ENCODE measurements at places on chromosomes 7 and 10. TPM values are rescaled to one million over a fixed set of nuclear protein-coding genes. Genes with fewer than 3 reads are reported as not detected.
A peak's percentile ranks its signal among the peaks of the same experiment; 100 is the strongest.

GRCh38 chr10:44913350-44914081 lies 2.4 kb downstream of the TMEM72 start:
- DNase-seq = no peak

- no peak for DNase-seq
Measured at GRCh38 chr7:137825489-137825888, 21.3 kb downstream of the DGKI start.

UCMA gene
- total RNA-seq = not detected

ADRB1 gene
- not detected for total RNA-seq

GRCh38 chr7:20340839-20341238 lies 10.1 kb downstream of the ITGB8 start:
- no peak for DNase-seq

H2AZ2 gene
- total RNA-seq = 679 TPM

ITGB8 gene
- total RNA-seq = 32.9 TPM

DIP2C gene
- 2.7 TPM for total RNA-seq

DNA sequence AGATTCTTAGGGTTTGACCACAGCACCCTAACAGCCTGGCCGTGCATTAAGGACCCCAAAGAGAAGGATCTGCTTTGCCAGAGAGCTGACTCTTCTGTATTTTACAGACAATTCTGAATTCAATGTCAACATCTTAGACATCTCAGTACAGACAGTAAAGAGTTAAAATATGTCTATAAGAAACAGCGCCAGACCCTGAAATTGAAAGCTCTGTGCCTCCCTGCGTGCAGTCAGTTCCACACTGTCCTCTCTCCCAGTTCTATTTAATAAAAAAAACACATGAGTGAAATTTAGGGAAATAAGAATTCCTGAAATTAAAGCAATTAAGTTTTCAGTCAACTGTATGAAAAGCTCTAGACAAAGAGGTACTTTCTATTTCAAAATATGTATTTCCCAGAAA lies 45.1 kb downstream of the MET start:
- DNase-seq = no peak

DNA sequence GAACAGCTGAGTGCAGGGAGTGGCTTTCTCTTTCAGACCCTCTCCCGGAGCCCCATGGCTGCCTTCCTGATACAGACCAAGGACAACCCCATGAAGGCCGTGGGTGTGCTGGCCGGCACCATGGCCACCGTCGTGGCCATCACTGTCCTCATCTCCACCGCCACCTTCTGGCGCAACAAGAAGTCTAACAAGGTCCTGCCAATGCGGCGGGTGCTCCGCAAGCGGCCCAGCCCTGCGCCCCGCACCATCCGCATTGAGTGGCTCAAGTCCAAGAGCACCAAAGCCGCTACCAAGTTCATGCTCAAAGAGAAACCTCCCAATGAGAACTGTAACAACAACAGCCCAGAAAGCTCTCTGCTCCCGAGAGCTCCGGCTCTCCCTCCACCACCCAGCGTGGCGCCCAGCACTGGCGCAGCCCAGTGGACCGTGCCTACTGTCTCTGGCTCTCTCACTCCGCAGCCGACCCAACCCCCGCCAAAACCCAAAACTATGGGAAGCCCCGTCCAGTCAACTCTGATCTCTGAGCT lies 11.2 kb downstream of the LRIT2 start:
- no peak for DNase-seq

GRCh38 chr7:94274828-94275227 lies 119.9 kb upstream of the COL1A2 start:
- no peak for DNase-seq

DNA sequence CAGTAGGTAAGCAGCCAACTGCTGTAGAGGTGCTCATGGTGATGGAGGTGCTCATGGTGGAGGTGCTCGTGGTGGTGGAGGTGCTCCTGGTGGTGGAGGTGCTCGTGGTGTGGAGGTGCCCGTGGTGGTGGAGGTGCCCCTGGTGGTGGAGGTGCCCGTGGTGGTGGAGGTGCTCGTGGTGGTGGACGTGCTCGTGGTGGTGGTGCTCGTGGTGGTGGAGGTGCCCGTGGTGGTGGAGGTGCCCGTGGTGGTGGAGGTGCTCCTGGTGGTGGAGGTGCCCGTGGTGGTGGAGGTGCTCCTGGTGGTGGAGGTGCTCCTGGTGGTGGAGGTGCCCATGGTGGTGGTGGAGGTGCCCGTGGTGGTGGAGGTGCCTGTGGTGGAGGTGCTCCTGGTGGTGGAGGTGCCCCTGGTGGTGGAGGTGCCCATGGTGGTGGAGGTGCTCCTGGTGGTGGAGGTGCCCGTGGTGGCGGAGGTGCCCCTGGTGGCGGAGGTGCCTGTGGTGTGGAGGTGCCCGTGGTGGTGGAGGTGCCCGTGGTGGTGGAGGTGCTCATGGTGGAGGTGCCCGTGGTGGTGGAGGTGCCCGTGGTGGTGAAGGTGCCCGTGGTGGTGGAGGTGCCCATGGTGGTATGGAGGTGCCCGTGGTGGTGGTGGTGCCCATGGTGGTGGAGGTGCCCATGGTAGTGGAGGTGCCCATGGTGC lies 517.3 kb downstream of the PTPRN2 start:
- no peak for DNase-seq

GRCh38 chr10:17454161-17455014 lies at the start of gene ST8SIA6:
ST8SIA6 (minus strand) TSS chr10:17454595; CDS start chr10:17454255, 340 bp downstream.
- DNase-seq = peak; percentile 44

NKX2-3 gene
- total RNA-seq = not detected

DNA sequence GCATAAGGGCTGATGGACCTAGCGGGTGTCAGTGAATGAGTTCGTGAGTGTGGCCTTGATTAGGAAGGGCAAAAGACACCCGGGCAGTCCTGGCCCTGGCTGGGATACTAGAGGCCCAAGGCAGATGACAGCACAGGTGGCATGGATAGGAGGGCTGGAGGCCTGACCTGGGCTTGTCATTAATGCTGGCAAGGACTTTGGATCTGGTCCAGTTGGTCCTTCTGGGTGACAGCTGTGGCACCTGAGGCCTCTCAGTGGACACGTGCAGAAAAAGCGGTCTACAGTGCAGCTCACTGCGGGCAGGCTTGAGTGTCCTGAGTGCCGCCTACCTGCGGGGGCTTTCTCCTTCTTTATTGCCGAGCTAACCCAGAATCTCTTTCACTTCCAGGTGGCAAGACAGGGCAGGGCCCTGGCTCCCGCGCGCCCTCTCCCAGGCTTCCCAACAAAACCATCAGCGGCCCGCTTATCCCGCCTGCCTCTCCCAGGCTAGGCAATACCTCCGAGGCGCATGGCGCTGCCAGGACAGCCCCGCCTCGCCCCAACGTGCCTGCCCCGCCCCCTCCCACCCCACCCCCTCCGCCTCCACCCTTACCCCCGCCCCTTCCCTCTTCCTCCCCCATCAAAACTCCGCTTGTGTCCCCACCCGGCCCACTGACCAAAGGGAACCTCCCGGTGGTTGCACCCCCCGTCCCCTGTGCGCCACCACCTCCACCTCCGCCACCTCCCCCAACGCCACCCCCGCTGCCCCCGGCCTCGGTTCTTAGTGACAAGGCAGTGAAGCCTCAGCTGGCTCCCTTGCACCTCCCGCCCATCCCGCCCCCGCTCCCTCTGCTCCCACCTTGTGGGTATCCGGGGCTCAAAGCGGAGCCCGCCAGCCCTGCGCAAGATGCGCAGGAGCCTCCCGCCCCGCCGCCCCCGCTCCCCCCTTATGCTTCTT lies 77.4 kb downstream of the WIPF3 start:
- no peak for DNase-seq

GRCh38 chr7:119482209-119482608 lies 790.8 kb upstream of the KCND2 start:
- peak; percentile 21 for DNase-seq

PTPRE gene
- 2.6 TPM for total RNA-seq

WASHC2C gene
- total RNA-seq = 11.6 TPM

GRCh38 chr7:142881586-142882337 lies 3.8 kb downstream of the TRPV6 start:
- no peak for DNase-seq

CACNB2 gene
- total RNA-seq = not detected

GRCh38 chr10:34814223-34814912 lies 728 bp downstream of the PARD3 start:
- DNase-seq = peak; percentile 41

DNA sequence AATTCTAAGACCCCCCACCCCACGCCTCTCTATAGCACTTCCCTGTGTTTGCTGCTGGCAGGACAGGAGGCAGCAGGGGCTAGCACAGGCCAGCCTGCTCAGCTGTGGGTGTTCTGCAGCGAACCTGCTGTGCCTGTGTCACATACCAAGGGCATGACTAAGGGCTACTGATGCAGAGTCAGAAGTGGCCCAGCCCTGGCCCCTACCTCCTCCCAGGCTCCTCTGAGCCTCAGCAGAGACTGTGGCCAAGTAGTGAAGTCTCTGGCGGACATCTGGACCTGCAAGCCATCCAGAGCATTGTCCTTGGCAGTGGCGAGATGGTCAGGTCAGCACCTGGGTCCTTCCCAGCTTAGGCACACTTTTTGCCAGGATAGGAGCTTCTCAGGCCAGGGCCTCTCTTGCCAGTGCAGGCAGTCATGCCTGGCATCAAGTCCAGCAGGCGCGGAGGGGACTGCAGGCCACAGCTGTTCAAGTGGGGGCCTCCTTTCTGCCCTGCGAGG lies 116.3 kb upstream of the RET start:
- DNase-seq = peak; percentile 46

DNA sequence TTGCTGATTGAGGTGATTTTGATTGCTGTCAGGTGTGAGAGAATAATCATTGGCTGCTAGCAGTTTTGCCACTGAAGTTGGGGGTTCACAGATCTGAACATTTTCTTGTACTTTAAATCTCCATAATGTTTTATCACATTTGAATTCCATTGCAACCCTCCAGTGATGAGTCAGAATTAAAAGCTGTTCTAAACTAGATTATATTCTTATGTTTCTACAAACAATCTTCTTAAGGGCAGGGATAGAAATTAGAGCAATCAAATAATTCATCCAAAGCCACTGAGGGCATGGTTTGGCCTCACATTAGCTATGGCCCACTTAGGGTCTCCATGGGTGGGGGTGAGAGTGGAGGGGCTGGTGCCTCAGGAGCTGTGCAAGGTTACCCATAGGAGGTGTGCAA lies 53.0 kb upstream of the RPA3 start:
- DNase-seq = no peak

PAPSS2 gene
- total RNA-seq = 6.3 TPM

DNA sequence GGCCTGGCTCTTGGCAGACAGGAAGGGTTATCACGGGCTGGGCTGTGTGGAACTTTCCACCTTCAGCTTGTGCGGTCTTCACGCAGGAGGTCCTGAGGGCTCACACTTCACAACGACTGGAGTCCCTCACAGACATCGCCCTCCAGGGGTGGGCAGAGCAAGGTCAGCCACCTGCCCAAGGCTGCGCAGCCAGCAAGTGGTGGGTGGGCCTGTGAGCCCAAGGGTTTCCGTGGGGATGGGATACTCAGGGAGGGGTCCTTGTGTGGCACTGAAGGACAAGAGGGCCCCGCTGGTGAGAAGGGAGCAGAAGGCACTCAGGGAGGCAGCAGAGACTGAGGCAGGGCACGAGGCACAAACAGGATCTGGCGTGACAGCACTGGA lies 22.0 kb downstream of the PDIA4 start:
- DNase-seq = no peak

DNA sequence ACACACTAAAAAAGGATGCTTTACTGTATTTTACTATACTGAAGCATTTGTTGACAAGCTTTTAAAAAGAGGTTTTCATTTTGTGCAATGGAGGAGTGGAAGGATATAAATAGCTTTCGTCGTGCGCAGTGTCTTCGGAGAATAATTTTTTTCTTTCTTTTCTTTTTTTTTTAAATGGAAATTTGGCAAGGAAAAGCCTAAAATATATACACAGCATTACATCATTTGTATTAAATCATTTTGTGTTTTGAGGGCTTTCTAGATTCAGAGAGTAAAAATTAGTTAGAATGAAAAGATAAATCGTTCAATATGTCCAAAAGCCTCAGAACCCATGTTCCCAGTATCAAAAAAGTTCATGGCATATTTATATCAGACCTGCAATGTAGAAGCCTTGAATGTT lies 150.2 kb upstream of the FERD3L start:
- DNase-seq = no peak

All from Daoy (cell line).